ENCODE measurements at places on chromosomes 13 and 19.

GRCh38 chr13:109145631-109146030 lies 516.2 kb downstream of the MYO16 start:
- DNase-seq = peak; percentile 74

DNA sequence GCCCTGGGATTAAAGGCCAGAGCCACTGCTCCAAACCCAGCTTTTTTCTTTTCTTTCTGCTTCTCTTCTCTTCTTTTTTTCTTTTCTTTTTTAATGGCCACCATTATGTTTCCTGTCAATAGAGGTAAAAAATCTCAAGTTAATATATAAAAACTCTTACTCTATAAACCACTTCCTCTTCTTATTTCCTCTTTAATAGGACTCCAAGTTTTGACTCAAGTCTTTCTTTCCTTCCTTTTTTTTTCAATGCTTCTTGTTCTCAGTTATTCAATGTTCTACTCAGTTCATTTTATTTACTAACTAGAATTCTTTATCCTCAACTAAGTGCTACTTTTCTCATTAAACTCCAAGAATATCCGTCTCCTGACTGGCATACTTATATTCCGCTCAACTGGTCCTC lies 27.1 kb upstream of the MYCBP2 start:
- no peak for DNase-seq

- peak; percentile 4 for DNase-seq
Observed at GRCh38 chr13:98900442-98900841, 77.4 kb downstream of the DOCK9 start.

- DNase-seq = no peak
Observed at GRCh38 chr13:65149687-65150086, 2080.4 kb downstream of the PCDH9 start.

- DNase-seq = no peak
Observed at GRCh38 chr19:2726160-2726855, 5.1 kb upstream of the DIRAS1 start.

DNA sequence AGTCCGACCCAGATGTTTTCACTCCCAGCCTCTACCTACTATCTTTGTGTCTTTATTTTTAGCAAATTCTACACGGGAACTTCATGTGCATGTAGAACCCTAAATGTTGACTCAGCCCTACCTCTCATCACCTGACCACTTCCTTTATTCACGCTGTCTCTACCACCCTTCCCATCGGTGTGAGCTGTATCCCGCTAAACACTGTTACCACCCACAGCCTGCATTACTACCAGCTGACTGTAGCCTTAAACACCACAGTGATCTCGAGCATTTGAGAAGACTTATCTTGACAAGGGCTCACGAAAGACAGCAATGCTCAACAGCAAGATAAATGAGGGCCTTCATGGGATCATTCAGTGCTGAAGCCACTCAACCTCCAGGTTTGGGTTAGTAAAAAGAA lies 15.1 kb downstream of the NCR1 start:
- no peak for DNase-seq

GRCh38 chr19:7905268-7905667 lies 1.6 kb downstream of the MAP2K7 start:
- DNase-seq = no peak

GRCh38 chr19:41521931-41522555 lies 53.9 kb upstream of the CEACAM21 start:
- no peak for DNase-seq

DNA sequence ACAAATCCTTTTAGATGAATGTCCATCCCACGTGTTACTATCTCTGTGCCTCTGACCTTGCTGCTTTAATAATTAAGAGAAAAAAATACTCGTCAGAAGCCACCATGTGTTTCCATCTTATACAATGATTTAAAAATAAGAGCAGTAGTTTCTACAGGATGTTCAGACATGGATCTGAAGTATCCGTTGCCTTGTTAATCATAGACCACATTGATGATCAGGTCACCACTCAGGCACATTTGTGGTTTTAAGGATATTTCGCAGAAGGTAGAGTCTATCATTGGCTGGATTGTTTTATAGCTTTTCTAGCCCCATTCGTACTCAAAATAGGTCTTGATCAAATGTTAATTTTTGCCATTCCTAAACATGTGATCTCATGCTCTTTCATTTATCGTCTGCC lies 710.0 kb upstream of the ARGLU1 start:
- no peak for DNase-seq

GRCh38 chr13:30266756-30267155 lies 40.6 kb downstream of the KATNAL1 start:
- DNase-seq = no peak

GRCh38 chr19:16537111-16537510 lies 5.1 kb downstream of the CHERP start:
- no peak for DNase-seq

DNA sequence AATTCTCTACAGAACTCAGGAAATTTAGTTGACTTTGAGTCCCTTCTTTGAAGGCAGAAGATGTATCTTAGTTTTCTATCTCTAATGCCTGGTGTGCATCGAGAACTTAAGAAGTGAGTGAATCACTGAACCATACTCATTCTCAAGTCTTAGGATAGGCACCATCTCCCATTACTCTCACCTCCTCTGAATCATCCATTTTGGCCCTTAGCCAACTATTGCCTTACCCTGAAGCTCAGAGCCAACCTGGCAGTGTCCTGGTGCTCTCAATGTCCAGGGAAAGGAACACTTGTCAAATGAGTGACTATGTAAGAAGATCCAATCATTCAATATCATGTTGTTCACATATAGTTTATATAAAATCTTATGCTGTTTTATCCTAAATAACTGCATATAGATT lies 146.6 kb downstream of the RGCC start:
- no peak for DNase-seq

DNA sequence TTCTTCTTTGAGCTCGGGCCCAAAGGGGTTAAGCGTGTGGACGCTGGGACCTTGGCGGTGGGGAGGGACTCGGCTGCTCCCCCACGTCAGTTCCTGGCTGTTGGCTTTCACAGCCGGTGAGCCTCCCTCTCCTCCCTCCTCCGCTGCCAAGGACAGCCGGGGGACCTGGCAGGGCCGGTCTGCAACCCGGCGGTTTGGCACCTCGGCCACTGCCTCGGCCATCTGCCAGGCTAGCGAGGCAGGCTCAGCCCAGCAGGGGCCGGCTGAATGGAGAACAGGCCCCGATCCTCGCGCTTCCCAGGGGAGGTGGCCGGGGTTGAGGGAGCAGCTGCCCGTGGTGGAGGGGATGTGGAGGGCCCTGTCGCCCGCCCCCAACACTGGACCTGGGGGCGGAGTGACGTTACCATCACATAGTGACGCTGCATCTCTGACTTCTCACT lies 5.0 kb downstream of the TLE5 start:
- DNase-seq = peak; percentile 68

DNA sequence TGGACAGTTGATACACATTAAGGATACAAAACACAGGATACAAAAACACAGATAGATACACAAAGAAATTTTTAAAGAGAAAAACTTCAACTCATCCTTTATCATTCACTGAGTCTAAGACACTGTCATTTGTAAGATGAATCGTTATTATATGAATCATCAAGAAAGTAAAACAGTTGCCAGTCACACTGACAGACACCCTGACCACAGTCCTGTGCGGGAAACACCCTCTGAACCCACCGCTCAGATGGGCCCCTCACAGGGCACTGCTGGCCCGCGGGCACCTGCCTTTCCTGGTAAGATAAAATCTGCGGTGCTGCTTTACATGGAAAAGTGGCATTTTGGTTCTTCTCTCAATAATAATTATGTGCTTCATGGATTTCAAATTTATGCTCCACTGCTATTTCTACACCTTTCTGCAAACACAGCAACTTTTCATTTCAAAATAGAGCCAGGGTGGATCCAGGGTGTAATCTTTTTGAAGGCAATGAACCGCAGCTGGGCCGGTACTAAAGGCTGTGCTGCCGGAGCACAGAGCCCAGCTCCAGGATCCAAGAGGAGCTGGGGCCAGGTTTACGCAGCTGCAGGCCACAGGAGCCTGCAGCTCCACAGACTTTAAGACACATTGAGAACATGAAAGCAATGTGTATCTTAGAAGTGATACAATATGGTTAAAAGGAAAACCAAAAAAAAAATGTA lies 76.8 kb downstream of the TUBGCP3 start:
- DNase-seq = no peak

DNA sequence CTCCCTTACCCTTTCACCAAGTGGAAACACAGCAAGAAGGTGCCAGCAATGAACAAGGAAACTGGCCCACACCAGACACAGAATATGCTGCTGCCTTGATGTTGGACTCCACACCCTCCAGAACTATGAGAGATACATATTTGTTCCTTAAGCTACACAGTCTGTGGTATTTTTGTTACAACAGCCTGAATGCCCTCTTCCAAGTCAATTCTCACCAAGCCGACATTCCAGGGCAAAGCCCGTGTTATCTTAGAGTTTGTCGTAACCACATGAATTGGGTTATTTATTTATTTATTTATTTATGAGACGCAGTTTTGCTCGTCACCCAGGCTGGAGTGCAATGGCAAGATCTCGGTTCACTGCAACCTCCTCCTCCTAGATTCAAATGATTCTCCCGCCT lies 14.9 kb downstream of the FGF21 start:
- no peak for DNase-seq

GRCh38 chr13:27921421-27921960 lies 1.7 kb downstream of the PDX1 start:
- DNase-seq = no peak

DNA sequence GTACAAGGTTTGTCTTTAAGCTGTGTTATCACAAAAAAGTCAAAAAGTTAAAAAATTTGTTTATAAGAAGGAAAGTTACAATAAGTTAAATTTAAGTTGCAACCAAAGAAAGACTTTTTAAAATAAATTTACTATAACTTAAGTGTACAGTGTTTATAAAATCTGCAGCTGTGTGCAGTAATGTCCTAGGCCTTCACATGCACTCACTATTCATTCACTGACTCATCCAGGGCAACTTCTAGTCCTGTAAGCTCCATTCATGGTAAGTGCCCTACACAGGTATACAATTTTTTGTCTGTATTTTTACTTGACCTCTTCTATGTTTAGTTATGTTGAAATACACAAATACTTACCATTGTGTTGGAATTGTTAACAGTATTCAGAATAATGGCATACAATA lies 667.9 kb upstream of the SLITRK5 start:
- DNase-seq = no peak

GRCh38 chr13:62837895-62838294 lies 1422.2 kb upstream of the PCDH20 start:
- DNase-seq = no peak

DNA sequence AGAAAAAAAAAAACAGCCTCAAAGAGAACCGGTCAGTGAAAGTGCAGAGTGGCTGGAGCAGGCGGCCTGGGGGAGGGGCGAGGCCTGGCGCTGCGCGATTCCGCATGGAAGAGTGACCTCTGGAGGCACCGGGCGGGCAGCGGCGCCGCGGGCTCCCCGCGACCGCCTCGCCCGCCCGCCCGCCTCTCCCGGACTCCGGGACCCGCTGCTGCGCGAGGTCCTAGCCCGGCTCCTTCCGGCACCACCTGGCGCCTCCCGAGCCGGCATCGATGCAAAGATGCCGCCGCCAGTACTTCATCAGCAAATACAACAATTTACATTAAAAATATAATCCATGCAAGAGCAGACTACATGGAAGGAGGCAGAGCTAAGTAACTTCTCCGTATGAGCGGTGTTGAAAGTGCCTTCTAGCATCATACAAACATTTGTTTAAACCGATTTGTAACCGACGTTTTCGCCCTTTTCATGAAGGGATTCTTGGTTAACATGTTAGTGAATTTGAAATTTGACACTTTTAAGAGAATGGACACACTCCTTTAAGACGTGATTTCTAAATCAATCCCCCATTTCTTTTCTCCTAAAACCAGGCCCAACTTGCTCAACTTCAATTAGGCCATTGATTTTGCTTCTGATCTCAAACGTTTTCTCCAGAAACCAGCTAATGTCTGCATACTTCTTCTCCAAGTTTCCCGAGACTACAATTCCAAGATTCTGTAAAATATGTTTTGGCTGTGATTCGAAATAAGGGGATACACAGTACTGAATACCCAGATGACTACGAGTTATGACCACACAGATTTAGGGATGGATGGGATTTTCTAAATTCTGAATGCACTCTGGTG lies 2.1 kb downstream of the EFNB2 start:
- DNase-seq = peak; percentile 82

DNA sequence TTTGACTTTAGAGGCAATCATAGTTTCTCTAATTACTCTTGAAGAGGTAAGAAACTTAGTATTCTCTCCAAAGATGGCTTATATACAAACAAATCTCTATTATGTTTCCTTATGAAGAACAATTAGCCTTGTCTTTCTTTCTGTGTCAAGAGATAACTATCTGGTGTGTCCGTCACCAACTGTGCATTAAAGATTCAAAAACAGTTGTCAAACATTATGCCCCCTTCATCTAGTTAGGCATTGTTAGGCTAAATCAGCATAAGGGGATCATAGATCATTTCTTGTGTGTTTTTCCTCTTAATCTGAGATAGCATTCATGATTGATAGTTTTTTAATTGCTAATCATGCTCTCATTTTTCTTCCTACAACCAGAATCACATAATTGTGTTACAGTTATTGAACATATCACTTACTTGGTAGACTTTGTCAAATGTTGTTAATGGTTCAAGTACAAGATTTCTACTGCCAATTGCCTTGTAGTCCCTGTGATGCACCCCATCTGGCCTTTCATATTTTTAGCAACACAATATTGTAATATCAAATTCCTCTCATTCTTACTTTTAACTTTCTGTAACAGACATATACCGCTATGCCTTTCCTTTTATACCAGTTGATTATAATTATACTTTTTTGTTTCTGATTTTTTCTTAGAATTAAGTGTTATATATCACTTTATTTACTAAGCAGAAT lies 612.7 kb downstream of the SLITRK6 start:
- no peak for DNase-seq

GRCh38 chr13:66634384-66634783 lies 595.8 kb downstream of the PCDH9 start:
- DNase-seq = no peak

DNA sequence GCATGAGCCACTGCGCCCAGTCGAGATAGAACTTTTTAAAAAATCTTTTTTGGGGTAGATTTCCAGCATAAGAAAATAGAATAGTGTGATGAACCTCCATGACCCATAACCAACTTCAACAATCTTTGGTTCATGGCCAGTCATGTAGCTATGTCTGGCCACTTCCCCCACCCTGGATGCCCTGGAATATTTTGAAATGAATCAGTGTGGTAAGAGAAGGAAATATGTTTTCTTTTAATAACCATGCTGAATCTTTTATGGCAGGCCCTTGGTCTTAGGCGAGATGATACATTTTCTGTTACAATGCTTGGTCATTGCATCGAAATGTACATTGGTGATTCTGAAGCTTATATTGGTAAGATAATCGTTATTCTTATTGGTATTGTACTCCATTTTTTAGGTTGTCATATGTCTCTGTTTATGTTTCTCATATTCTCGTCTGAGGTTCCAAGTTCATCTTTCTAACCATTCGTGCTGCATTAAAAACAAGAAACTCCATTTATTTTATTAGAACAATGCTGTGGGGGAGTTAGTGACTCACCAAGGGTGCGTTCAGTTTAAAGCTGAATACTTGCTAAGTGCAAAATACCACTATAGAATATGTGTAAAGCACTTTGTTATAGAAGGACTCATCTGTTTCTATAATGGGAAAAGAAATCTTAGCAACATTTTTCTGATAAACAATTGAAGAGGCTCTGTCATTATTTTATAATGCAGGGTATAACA lies 16.4 kb upstream of the UPF3A start:
- peak; percentile 53 for DNase-seq

GRCh38 chr13:46387064-46387851 lies at the start of gene RUBCNL:
TSS of gene RUBCNL (minus strand) at chr13:46387252. CDS start at chr13:46372475, 14,777 bp downstream.
- no peak for DNase-seq

GRCh38 chr19:5166262-5166661 lies 174.3 kb downstream of the PTPRS start:
- DNase-seq = peak; percentile 75

All from AG08395 (cell line).